Fibroblast of skin of left quadriceps (primary cell): ENCODE measurements at places on chromosomes 5 and 9.
A peak's percentile ranks its signal among the peaks of the same experiment; 100 is the strongest.

DNA sequence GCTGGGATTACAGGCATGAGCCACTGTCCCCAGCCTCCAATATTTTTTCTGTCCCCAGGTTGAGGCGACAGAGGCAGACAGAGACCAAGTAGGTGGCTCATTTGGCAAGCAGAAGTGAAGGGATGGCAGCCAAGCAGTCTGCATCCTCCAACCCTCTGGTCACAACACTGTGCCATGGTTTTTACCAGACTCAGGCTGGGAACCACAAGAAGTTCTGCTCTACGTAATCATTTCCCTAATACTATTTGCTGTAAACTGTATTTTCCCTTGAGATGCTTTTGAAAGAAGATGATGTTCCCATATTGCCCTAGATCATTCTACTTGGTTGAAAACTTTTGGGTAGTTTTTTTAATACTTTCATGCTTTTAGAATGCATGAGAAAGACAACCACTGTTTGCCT, 40.5 kb downstream of the PTTG1 start:
- no peak for DNase-seq

- DNase-seq = no peak
Observed at GRCh38 chr5:32776200-32776599, 65.1 kb downstream of the NPR3 start.

DNA sequence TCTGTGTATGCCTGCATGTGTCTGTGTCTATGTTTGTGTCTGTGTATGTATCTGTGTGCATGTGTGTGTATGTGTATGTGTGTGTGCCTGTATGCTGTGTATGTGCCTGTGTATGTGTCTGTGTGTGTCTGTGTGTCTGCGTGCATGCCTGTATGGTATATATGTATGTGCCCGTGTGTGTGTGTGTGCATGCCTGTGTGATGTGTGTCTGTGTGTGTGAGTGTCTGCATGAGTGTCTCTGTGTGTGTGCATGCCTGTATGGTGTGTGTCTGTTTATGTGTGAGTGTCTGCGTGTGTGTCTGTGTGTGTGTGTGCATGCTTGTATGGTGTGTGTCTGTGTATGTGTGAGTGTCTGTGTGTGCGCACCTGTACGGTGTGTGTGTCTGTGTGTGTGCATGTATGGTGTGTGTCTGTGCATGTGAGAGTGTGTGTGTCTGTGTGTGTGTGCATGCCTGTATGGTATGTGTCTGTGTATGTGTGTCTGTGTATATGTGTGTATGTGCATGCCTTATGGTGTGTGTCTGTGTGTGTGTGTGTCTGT, 137.1 kb upstream of the IRX2 start:
- DNase-seq = no peak

DNA sequence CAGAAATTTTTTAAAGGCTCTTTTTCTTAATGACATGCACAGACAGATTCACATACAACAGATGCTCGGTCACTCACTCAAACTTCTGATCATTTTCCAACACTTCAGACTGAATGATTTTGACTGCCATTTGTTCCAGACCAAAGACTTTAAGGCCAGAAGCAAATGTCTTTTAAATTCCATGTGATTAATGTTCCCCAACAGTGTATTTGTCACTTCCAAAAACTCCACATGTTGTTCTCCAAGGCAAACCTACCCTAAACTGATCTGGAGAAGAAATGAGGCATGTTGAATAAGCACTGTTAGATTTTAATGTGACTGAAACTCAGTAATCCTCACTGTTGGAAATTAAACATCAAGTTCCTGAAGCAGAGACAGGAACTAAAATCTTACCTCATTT, 366.7 kb downstream of the GABRG2 start:
- no peak for DNase-seq

DNA sequence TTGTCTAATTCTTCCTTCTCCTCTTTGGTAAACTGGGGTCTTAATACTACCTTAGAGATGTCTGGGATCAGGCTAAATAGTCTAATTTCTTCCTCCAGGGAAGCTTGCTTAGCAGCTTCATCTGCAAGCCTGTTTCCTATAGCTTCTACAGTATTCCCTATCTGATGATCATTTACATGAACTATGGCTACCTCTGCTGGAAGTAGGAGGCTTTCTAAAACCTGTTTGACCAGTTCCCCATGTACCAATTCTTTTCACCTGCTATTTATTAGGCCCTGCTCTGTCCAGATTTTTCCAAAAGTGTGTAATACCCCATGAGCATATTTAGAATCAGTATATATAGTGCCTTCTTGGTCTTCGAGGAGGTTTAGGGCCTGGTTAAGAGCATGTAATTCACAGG, 619.8 kb downstream of the HINT1 start:
- no peak for DNase-seq

- DNase-seq = no peak
Observed at GRCh38 chr9:107360098-107360497, 77.0 kb downstream of the RAD23B start.

DNA sequence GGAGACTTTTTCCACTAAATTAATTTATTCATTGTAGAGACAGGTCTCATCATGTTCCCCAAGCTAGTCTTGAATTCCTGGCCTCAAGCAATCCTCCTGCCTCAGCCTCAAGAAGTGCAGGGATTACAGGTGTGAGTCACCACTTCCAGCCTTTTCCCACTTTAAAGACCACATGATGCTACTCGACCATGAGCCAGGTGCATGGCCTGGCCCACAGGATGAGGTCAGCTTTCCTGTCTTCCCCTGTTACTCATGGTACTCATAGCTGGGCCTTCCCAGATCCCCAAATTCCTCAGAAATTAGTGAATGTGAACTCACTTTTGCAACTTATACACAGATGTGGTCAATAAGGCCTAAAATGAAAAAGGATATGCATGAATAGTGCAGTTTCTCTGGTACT, 395.9 kb downstream of the SEMA5A start:
- peak; percentile 36 for DNase-seq

DNA sequence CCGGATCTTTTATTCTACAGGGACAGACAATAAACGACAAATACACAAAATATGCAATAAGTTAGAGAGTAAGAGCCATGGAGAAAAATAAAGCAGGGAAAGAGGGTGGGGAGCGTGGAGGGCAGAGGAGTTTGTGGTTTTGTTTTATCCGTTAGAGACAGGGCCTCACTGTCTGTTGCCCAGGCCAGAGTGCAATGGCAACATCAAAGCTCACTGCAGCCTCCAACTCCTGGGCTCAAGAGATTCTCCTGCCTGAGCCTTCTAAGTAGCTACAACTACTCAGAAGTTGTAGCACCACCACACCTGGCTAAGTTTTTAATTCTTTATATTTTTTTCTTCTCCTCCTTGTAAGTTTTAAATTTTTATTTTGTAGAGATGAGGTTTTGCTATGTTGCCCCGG, 54.5 kb upstream of the CTNNA1 start:
- DNase-seq = no peak

- peak; percentile 75 for DNase-seq
Observed at GRCh38 chr9:98333703-98334582, 78.5 kb upstream of the TBC1D2 start.

GRCh38 chr9:79572608-79573411, 1.0 kb downstream of the TLE4 start:
- no peak for DNase-seq

DNA sequence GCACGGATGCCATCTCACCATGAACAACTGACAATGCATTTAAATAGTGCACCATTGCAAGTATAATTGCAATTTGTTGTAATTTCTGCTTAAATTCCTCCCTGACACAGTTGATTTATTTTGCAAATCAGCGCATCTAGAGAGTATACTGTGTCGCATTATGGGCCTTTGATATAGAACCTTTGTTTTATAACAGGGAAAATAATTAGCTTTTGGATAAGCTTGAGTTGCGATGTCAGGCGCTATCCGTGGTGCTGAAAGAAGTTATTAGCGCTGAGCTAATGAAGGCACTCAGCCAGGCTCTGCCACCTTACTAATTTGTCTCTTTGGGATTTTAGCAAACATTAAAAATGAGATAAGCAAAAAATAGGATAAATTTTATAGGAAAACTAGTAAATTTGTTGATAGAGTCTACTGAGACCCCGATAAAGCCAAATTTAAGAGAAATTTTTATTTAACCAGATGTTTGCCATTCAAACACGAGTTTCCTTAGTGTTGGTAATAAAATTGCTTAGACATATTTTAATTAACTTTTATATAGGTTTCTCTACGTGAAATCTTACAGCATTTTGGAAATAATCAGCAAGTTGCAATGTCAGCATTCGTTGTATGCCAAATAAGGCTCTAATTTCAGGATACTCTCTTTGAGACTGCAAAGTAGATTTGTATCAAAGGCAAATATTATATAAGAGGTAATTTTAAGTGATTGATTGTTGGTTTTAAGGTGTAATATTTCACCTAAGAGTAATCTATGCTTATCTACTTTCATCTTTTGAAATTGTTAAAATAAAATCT, 355.5 kb downstream of the TLR4 start:
- DNase-seq = no peak

GRCh38 chr9:97571664-97572063, 61.5 kb downstream of the TSTD2 start:
- no peak for DNase-seq

DNA sequence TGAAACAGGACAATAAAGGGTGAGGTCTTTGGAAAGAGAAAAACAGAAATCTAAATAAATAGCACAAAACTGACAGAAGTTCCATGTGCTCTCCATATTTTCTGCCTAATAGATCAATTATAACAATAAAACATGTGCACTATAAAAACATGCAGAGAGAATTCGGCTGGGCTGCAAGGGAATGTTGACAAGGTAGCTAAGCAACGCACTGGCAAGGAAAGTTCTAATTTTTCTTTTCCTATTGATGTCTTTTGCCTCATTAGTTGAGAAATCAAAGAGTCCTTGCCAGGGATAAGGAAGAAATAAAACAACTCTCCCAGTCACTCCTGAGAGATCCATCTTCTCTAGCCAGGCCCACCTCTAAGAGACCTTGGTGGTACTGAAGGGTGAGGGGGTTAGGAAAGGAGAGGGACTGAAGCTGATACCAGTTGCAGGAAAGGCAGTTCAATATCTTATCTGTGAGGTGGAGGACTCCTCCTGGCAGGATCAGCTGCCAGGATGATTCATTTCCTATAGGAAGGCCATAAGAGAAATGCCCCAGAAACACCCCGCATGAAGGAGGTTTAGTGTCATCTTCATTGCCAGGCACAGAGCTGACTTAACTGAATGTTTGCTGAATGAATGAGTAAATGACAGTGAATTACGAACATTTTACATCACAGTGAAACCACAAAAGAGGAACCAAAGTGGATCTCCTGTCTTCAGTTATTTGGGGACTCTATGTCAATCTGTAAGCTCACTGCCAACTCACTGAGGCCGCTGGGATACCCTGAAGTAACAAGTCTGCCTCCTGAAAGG, 63.7 kb upstream of the IFNK start:
- no peak for DNase-seq

DNA sequence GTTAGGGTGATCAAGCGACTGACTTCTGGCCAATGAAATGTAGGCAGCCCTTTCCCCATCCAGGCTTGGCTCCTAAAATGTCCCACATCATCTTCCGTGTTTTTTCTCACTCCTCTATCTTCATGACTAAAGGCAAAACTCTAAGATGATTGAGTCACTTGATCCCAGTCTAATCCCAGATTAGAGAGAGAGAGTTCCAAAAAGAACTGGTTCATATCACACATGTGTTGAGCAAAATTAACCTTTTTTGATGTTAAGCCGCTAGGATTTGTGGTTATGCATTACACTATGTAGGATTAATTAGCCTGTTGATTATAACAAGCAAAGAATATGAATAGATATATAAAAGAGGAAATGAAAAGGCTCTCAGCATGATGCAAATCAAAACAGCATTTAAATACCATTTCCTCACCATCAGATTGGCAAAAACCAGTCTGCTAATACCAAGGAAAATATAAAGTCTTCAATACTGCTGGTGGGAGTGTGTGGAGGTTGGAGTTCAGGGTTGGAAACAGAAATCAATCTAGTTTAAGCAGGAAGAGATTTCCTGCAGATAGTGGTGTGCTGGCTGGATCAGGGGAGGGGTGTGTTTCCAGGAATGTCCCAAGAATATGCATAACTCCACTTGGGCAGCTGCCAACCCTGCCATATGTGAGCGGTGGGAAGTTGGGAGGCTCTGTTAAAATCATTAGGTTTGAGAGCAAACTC, 187.6 kb upstream of the S1PR3 start:
- DNase-seq = peak; percentile 57

- DNase-seq = no peak
Observed at GRCh38 chr5:74116266-74116665, 490.3 kb downstream of the ARHGEF28 start.

GRCh38 chr5:157713830-157714595, 17.2 kb upstream of the THG1L start:
- no peak for DNase-seq

DNA sequence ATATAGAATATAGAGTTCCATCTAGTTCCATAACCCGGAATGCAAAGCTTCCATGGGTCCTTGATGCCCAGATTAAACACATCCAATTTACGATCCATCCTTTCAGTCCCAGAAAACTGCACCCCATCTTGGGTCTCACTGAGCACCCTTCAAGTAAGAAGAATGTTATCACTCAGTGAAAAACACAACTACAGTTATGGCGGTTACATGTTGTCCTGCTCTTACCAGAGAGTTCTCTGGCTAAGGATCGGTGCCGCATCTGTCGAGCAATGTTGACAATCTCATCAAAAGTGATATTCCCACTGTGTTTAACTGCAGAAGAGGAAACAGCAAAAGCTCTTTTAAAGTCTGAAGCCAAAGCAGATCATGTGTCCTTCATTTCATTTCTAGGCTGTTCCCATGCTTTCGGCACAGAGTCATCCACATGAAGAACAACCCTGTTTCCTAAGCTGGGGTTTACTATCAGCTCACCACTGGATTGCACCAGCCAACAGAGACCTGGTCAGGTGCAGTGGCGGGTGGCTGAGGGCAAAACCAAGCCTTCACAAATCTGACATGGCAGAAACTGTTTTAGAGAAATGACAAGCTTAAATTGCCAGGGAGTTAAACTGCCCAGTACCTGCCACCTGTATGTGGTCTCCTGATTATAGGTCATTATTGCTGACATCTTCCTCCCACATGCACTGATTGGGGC, 2.9 kb downstream of the RPL12 start:
- no peak for DNase-seq

GRCh38 chr9:93368437-93368836, 83.0 kb upstream of the FAM120A start:
- DNase-seq = no peak

- DNase-seq = no peak
Observed at GRCh38 chr9:112811518-112811917, 61.0 kb downstream of the SNX30 start.

- no peak for DNase-seq
Observed at GRCh38 chr5:133814152-133814551, 154.3 kb downstream of the C5orf15 start.

GRCh38 chr5:42830924-42831323, 19.2 kb upstream of the SELENOP start:
- DNase-seq = no peak

DNA sequence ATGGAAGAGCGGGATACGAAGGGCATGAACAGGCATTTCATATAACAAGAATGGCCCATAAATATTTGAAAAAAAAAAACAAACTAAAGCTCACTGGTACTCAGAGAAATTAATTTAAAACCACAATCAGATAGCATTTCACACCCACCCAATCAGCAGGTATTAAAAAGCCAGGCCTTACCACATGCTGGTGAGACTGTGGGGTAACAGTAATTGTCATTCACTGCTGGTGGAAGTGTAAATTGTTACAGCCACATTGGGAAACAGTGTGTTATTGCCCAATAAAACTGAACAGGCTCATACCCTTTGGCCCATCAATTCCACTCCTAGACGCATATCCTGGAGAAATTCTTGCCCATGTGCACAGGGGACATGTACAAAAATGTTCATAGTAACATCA, 66.0 kb downstream of the PLAC8L1 start:
- no peak for DNase-seq
